ENCODE measurements at places on chromosomes 3 and 15.
A peak's percentile ranks its signal among the peaks of the same experiment; 100 is the strongest.

DNA sequence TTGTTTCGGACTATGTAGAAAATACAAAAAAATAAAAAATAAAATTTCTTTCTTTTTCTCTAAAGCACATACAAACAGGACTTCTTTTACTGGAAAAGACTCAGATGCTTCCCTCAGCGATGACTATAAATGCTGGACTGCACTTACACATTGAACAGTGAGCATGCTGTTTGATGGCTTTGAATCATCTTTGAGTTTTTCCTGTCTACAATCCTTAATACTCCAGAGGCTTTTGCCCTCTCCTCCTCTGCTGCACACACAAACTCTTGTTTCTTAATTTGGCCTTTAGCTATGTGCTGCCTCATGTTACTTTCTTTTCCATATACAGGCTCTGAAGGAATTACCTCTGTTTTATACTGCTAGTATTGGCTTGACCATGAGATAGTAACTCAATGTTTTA, 575.1 kb downstream of the EPHA3 start:
- DNase-seq = no peak

DNA sequence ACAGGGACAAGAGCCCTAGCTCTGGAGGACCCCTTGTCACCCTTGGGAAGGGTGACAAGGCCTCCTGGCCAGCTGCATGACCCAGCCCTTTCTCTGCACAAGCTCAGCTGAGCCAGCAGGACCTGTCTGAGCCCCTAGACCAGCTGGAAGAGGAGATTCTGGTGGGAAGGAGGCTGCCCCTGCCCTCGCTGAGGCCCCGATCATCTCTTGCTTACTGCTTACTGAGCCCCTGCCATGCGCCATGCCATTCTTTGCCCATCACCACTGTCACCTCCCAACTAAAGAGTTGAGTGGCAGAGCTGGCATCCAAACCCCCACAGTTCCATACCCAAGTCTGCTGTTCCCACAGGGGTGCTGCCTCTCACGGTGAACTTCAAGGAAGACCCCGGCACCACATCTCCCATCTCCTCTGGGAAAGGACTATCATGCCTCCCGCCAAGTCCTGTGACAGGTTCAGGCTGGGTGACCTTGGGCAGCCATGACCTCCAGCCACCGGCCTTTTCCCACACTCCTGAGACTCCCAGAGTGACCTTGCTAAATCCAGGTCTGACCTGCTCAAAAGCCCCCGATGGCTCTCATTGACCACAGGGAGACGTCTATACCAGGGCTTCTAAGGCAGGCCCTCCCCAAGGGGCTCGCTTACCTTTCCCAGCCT, 34.0 kb downstream of the ACSBG1 start:
- DNase-seq = no peak

- DNase-seq = no peak
Measured at GRCh38 chr3:67940210-67940952, 286.0 kb upstream of the SUCLG2 start.

GRCh38 chr3:197793247-197793646, 2.2 kb downstream of the LRCH3 start:
- DNase-seq = no peak

GRCh38 chr15:76199106-76200082, 111.9 kb downstream of the ETFA start:
- DNase-seq = no peak

GRCh38 chr3:56878074-56878473, 76.3 kb upstream of the ARHGEF3 start:
- DNase-seq = peak; percentile 15

DNA sequence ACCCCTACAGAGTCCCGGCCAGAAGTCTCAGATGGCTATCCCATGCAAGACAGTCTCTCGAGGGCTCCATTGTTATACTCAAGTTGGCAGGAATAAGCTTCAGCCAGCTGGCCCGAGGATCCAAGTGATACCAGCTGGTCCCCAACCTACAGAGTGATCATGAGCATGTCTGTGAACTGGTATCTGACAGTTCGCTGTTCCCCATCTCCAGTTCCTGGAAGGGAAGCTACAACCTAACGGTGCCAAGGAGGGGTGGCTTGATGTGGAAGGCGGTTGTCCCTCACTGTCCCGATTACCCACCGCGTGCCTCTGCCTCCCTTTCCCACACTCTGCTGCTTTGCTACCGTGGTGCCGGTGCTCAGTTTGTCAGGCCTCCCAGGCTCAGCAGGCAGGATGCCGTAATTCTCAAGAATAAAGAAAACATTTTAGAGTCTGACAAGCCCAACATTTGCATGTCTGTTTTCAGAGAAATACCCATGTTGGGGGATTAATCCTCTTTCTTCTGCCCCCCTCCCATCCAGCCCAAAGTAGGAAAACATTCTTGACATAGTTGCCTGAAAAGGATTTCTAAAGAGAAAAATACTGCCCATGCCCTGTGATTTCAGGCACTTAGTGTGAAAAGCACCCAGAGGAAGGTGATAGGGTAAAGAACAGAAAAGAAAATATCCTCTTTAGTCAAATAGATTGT, 49.4 kb upstream of the HES1 start:
- no peak for DNase-seq

DNA sequence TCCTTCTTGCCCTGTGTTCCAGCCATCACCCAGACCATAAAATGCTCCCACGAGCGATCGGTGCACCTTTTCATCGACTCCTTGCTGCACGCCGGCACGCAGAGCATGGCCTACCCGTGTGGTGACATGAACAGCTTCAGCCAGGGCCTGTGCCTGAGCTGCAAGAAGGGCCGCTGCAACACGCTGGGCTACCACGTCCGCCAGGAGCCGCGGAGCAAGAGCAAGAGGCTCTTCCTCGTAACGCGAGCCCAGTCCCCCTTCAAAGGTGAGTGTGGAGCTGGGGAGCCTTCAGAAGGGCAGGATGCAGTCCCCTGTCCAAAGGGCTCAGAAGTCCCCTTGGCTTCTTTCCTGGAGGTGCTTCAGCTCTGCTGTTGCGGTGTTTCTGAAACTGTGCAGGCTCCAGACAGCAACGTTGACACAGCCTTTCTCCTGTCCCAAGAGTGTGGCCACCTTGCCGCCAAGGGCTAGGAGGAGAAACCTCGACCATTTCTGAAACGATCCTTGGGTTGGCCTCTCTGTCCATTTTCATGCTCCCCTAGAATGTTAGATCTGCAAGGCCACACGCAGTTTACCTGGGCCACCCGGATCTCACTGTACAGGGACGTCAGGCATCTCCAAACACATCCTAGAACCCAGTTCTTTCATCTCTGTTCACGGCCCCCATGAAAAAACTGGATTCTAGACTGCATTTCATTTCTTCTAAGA, 116.7 kb downstream of the LIPC start:
- DNase-seq = no peak

- no peak for DNase-seq
Measured at GRCh38 chr3:72829701-72830100, 18.5 kb downstream of the SHQ1 start.

Data from stimulated activated CD8-positive, alpha-beta memory T cell treated with anti-CD3 and anti-CD28 coated beads, Interleukin-4, amount 100 ng/mL, for 4 hours (primary cell).